ENCODE measurements at places on chromosomes 2 and 18.

DNA sequence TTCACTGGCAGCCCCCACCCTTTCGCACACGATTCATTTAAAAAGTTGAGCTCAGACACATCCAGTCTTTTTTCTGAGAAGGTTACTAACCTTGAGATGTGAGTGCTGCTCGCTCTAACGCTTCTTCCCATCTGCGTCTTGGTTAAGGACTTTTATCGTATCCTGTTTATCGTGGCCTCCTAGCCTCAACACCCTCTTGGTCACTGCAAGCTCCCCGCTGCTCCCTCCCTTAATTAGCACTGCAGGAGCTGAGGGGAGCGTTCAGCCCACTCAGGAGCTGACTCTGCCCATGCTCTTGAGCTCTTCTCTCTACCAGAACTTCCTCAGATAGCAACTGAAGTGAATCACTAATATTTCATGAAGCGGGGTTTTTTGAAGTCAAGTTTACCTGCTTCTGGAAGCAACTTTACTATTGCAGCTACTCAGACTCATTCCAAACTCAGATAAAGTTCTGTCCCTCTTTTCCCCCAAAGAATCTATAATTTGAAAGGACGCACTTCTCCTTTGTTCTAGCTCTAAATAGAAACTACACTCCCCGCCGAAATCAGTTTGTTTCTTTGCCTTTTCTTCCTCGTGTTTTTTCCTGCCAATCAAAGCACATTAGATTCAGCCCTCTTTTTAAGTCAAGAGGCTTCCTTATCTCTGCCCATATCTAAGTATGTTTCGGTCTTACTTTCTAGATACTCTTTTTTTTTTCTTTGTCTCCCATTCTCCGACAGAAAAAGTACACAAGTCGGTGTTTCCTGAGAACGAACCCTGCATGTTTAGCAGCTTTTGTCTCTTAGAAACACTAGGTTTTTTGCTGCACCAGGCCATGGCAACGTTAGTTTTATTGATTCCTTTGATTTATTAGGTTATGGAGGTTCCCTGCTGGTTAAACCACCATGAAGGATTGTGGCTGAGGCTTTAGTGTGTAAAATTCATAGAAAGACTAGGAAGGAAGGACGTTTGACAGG lies 9.3 kb upstream of the CD226 start:
- DNase-seq: no peak

DNA sequence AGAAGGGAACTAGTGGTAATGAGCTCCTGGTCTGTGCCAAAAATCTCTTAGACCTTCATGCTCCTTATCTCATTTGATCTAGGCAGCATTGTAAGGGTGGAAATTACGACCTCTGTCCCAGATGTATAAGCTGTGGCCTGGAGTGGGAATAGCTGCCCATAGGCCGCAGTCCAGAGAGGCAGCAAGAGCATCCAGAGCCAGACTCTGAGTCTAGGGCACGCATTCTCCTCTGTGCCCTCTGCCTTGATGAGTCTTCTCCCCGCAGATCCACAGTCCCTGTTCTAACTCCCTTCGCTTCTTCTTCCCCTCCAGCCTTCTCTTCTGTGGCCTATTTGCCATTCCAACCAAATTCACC lies 304.6 kb downstream of the MYCN start:
- no peak for DNase-seq

DNA sequence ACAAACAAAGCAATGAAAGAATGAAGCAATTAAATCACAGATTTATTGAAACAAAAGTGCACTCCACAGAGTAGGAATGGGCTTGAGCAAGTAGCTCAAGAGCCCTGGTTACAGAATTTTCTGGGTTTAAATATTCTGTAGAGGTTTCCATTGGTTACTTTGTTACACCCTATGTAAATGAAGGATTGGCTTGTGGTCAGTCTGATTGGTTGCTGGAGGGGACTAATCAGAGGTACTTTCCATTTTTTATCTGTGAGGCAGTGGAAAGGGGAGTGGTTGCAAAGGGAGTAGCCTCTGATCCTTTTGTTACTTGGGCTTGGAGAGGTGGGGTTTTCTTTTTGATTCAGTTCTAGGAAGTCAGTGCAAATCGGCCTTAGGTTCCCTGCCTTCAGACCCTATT lies 253.3 kb downstream of the ARL6IP6 start:
- no peak for DNase-seq

DNA sequence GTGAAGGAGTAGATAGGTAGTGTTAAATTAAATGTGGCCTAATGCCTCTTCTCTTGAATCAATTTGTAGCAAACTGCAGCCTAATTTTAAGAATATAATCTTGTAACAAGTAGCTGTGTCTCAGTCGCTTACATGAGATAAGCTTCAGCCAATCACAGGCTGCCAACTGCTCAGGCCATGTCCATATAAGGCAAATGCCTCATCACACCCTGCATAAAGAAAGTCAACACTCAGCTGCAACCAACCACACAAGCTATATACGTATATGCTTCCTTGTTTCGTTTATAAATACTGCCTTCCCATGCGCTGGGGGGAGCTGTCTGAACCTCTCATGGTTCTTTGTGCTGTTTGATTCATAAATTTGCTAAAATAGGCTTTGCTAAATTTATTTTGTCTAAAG lies 476.3 kb downstream of the TRIB2 start:
- no peak for DNase-seq

Measured in NCI-H446 (cell line).